Stimulated activated CD8-positive, alpha-beta memory T cell treated with anti-CD3 and anti-CD28 coated beads, Interleukin-7, amount 100 ng/mL, for 4 hours (primary cell): ENCODE measurements at places on chromosomes 1 and 21.

GRCh38 chr1:246302251-246302625, 204.8 kb downstream of the SMYD3 start:
- no peak for DNase-seq

DNA sequence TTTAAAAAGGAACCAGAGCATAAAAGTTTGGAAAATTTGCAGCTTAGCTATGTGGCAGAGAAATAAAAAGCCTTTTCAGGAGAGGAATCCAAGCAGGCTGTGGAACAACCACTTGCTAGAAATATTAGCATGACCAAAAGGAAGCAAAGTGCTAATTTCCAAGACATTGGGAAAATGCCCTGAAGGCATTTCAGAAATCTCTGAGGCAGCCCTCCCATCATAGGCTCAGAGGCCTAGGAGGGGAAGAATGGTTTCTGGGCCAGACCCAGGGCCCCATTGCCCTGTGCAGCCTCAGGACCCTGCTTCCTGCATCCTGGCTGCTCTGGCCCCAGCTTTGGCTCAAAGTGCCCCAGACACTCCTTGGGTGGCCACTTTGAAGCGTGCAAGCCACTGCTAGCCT, 56.8 kb downstream of the TENT5C start:
- DNase-seq: no peak

DNA sequence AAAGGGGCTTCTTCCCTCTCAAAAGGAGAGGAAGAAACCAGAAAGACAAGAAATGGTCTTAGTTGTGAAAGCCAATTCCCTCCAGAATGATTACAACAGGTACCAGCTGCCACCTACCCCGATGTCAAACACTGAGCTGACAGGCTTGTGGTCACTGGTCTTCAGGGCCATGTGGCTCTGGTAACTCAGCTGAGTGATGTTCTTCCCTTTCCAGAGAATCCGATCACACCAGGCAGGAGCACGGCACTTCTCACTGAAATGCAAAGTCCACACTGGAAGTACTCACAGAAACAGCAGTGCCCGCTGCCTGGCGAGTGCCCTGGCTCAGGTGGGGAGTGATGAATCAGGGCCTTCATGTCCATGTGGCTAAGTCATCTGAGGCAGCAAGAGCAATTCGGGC, 18.7 kb upstream of the MTF1 start:
- DNase-seq: no peak

DNA sequence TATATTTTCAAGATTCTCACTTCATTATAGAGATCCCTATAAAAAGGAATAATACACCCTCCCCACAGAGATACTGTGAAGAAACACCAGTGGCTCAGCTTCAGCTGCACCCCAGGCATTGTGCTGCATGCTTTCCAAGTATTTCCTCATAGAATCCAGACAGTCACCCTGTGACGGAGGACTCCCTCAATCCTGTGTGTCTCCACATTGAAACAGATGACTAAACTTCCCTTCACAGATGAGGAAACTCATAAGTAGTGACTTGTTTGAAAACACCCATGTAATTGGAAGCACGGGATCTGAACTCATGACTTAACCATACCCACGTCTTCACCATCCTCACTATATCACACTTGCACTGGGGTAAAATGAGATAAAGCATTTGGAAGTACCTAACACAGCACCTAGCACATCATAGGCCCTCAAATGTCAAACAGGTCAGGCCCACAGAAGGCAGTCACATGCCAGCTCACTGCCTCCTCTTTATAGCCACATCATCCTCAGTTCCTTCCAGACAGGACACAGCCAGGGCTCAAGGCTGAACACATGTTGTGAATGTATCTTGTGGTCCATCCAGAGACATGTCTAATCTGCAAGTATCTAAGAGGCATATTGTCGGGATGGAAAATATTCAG, 55.2 kb downstream of the GPR161 start:
- DNase-seq: no peak

- DNase-seq: no peak
Observed at GRCh38 chr1:27601771-27602461, 2.0 kb downstream of the AHDC1 start.

DNA sequence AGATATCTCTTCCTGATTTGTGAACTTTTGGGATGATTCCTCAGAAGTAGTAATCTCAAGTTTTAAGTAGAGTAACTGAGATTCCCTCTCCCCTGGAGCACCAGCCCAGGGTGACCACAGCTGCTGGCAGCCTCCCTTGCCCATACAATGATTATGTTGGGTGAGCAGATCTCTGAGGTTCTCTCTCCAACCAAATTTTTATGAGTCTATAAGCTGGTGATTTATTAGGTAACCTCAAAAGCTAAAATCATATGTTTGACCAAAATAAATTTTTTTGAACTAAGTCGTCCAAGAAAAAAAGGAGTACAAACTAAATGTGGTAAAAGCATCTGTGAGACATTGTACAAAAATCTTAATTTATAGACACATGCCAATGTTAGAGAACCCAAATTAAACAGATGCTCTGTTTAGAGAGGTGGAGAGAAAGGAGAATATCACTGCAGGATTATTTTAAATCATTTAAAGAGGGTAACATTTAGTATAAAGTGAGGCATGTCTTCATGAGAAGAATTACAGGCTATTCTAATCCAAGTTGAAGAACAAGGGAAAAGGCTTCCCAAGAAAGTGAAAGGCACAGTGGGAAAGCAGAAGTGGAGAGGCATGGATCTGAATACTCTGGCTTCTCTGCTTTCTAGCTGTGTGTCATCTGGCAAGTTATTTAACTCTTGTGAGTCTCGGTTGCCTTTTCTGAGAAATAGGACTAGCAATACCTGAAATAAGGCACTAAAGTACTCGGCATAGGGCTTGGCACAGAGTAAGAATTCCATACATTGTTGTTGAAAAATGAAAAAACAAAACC, 2.5 kb downstream of the AKNAD1 start:
- DNase-seq: no peak

GRCh38 chr1:230186003-230186863, 119.2 kb downstream of the GALNT2 start:
- no peak for DNase-seq

- DNase-seq: no peak
Observed at GRCh38 chr1:23475134-23475628, 8.8 kb downstream of the ASAP3 start.

DNA sequence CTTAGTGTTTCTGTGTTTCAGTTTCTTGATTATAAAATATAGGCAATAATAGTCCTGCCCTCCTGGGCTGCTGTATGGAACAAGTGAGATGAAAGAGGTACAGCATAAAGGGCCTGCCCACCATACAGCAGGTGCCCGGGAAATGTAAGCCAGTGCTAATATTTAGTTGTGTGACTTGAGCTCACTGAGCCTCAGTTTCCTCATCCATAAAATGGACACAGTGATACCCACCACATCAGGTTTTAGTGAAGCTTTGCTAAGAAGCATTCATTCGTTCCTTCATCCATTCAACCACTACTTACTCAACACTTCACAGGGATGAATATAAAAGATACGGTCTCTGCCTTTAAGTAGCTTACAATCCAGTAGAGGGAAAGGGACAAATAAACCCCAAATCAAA, 19.9 kb downstream of the CNTN2 start:
- DNase-seq: no peak

GRCh38 chr1:248792342-248792741, 33.4 kb downstream of the SH3BP5L start:
- DNase-seq: no peak

GRCh38 chr1:203636291-203636690, 9.7 kb downstream of the ATP2B4 start:
- no peak for DNase-seq

DNA sequence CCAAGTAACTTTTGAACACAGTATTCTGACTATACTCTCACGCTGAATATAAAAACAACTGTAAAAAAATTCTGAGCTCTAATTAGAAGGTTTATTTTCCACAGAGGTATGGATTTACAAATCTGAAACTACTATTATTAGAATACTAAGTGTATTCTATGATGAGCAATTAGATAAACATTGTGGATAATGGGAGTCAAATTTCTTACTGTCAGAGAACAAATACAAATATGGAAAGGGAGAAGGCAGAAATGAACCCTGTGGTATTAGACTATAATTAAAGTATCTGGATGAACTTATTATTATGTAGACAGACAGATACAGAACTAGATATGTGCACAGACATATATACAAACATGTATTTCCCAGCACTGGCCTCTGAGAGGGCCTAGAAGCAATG, 22.6 kb downstream of the ALDH9A1 start:
- DNase-seq: no peak

DNA sequence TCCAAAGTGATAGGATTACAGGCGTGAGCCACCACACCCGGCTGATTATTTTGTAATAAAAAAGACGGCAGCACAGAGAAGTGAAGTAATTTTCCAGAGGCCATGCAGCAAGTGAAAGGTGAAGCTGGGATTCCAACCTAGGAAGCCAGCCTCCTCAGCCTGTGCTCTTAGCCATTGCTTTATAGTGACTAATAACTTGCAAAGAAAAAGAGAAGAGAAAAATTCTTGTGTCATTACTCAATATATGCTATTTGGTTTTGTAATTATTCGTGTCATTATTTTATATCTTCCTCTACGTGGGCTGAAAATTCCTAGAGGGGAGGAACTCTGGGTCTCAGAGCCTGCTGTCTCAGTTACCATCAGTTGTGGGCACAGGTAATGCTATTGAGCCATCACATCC, 1.6 kb upstream of the IER5 start:
- DNase-seq: no peak

- DNase-seq: no peak
Observed at GRCh38 chr21:45550522-45551210, 8.4 kb upstream of the SLC19A1 start.

DNA sequence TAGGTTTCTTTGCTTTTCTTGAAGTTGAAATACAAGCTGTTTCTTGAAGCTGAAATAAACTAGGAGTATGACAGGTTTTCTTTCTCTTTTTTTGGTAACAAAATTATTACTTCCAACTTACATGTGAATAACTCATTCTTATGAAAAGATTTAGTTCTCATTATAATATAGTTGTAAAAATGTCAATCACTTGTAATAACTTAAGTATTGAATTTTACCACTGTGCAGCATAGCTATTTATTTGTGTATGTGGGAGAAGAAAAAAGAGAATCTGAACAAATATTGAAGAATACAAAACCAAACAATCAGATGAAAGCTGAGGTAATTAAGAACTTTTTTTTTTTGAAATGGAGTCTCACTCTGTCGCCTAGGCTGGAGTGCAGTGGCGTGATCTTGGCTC, 11.1 kb downstream of the CLIC4 start:
- no peak for DNase-seq

DNA sequence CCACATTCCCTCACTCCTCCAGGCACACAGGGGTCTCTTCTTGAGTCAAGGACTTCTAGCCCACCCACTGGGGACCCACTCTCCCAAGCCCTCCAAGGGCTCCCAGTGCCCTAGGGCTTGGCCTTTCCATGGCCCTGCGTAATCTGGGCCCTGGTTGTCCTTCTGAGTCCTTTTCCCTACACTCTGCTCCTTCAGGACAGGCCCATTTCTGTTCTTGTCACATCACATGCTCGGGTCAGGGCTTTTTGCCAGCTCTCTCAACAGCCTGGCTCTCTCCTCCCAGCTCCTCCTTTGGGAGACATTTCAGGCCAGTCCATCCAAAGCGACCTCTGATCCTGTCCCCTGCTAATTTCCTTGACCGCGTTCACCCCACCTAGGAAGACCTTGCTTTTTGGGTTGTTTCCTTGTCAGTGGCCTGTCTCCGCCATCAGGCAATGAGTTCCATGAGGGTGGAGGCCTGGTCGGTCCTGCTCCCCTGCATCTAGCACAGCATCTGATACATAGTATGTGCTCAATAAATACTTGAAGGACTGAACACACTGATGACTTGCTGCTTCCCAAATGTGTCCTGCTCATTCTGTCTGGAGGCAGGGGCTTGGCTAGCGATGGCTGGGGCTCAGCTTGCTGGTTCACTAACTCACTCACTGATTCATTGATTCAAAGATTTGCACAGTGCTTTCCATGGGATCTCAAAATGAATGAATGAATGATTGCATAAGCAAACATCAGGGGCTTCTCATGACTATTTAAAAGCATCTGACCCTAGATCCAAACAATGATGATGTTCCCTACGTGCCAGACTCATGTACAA, 44.8 kb downstream of the DHRS3 start:
- DNase-seq: no peak

DNA sequence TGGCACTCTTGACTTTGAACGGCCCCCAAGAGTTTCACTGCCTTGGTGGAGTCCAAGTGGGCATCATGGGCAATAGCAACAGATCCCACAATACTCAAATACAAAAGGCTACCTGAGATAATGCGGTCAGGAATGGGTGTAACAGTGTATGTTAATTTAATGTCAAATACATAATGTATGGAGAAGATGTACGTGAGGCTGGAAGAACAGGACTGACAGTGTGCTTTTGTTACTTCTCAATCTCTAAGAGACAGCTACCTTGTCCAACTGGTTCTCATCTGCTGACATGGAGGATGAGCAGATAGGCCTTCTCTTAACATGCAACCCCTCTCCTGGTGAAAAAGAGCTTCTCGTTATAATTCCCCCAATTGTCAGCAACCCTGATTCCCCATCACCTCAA, 167.2 kb downstream of the APP start:
- no peak for DNase-seq

DNA sequence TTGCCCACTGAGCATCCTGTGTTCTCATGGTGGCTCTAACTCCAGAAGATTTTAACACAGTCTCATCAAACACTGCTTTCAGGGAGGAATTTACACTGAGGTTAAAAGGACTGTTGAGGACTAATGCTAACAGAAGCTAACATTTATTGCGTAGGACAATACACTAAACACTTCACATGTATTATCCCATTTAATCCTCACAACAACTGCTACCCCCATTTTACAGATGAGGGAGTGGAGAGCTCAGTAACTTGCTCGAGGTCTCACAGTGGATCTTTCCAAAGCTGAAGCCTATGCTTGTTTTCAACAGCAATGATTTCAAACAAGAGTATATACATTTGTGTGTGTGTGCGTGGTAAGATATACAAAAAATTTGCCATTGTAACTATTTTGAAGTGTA, 13.9 kb downstream of the ATF3 start:
- no peak for DNase-seq

DNA sequence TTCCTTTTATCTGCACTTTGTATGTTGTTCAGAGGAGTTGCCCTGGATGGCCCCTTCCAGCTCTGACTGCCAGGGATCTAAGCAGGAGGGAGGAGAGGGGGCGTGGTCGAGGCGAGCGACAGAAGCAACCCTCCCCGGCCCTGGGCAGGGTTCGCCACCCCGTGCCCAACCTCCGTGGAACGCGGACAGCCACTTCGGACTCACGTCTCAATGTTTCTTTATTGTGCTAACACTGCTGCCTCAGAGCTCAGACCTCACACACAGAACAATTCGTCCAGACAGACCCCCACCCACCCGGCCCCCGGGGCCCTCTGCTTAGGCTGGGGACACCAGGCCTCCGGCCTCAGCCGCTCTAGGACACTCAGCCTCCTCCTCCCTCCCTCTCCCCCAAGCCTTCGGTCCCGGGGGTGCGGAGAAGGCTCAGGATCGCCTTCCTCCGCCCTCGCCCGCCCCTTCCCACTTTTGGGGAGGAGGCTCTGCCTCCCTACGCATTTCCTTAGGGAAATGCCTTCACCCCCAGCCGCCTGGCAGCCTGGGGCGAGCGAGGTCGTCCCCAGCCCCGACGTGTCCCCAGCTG, 8.3 kb downstream of the VSIG8 start:
- no peak for DNase-seq
